ENCODE measurements at places on chromosomes 12 and 14. TPM values are rescaled to one million over a fixed set of nuclear protein-coding genes. Genes with fewer than 3 reads are reported as not detected.

The RPS6KL1 gene
- 3.4 TPM for total RNA-seq

The A2M gene
- total RNA-seq, result not detected

The HCAR2 gene
- 15.4 TPM for total RNA-seq

The SLC2A14 gene
- total RNA-seq, result 0.21 TPM

The PLXNC1 gene
- total RNA-seq, result 40.4 TPM

The RD3L gene
- 0.21 TPM for total RNA-seq

The AKAP6 gene
- 5.6 TPM for total RNA-seq

The DACT1 gene
- 4.5 TPM for total RNA-seq

The TMEM132D gene
- total RNA-seq, result under 0.01 TPM

The SERPINA12 gene
- total RNA-seq, result not detected

The DDN gene
- 0.21 TPM for total RNA-seq

The CCDC184 gene
- 0.63 TPM for total RNA-seq

The RASSF8 gene
- 0.21 TPM for total RNA-seq

The FIGNL2 gene
- 0.31 TPM for total RNA-seq

The CLEC7A gene
- 177 TPM for total RNA-seq

The JPH4 gene
- total RNA-seq, result not detected

The TOMM20L gene
- total RNA-seq, result 1.9 TPM

The FAM181A gene
- total RNA-seq, result not detected

The FBLN5 gene
- 0.63 TPM for total RNA-seq

The CPNE6 gene
- not detected for total RNA-seq

The EPYC gene
- not detected for total RNA-seq

The PALS1 gene
- 14.4 TPM for total RNA-seq

The ANKRD13A gene
- 134 TPM for total RNA-seq

The NYNRIN gene
- under 0.01 TPM for total RNA-seq

The RASSF3 gene
- total RNA-seq, result 52.8 TPM

The C12orf43 gene
- total RNA-seq, result 9.2 TPM

The OTOGL gene
- total RNA-seq, result not detected

The CD163 gene
- 13.1 TPM for total RNA-seq

The VCPKMT gene
- 18.5 TPM for total RNA-seq

The TRIAP1 gene
- total RNA-seq, result 25.6 TPM

The SIX1 gene
- total RNA-seq, result not detected

The ACRBP gene
- total RNA-seq, result 24.1 TPM

The ERO1A gene
- 71.6 TPM for total RNA-seq

The TMEM121 gene
- total RNA-seq, result 1.5 TPM

The CLEC14A gene
- not detected for total RNA-seq

The BICDL1 gene
- total RNA-seq, result 60.9 TPM

The IRAK3 gene
- 57.5 TPM for total RNA-seq

The KLRD1 gene
- 34.0 TPM for total RNA-seq

The PPP1R1A gene
- total RNA-seq, result not detected

The FGD6 gene
- total RNA-seq, result 5.2 TPM

The FOXN4 gene
- not detected for total RNA-seq

The DLGAP5 gene
- total RNA-seq, result 0.84 TPM

The TDRD9 gene
- total RNA-seq, result 2.5 TPM

The DPPA3 gene
- total RNA-seq, result not detected

The RBP5 gene
- total RNA-seq, result not detected
